Non-pigmented ciliary epithelial cell (primary cell): ENCODE measurements at places on chromosomes 4 and X.
A peak's percentile ranks its signal among the peaks of the same experiment; 100 is the strongest.

- no peak for DNase-seq
These were observed 138.3 kb downstream of the UNC5C start for GRCh38 chr4:95410387-95410977.

DNA sequence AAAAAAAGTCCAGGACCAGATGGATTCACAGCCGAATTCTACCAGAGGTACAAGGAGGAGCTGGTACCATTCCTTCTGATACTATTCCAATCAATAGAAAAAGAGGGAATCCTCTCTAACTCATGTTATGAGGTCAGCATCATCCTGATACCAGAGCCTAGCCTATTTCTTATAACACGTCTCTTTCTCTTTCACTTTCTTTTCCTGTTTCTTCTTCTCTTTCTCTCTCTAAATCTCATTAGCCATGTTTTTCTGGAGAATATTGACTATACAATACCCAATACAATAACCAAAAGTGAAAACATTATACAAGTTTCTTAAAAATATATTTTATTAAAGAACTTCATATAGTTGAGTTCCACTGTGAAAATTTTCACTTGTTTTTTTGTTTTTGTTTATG, 1154.9 kb upstream of the PCDH7 start:
- DNase-seq, result no peak

- no peak for DNase-seq
These were observed 61.2 kb upstream of the TSPAN7 start for GRCh38 chrX:38500141-38500540.

GRCh38 chr4:149293046-149293649, 522.5 kb downstream of the IQCM start:
- no peak for DNase-seq

GRCh38 chr4:100391863-100392262, 126.0 kb downstream of the EMCN start:
- DNase-seq, result peak; percentile 45

DNA sequence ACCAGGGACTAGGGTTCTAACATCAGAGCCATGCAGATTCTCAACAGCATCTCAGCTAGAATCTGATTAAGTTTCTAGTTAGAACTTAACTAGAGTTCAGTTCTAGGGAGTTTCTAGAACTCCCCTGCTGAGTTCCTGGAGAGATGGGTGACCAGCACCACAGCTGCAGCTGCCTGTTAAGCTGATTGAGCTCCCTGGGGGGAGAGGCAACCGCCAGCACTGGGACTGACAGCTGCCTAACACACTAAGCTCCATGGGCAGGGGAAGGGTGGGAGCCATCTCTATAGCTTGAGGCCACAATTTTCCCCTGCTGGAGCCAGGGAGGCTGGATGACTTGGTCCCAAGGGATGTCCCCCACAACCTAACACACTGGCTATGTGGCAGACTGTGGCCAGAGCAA, 84.2 kb downstream of the CHIC1 start:
- DNase-seq, result no peak

DNA sequence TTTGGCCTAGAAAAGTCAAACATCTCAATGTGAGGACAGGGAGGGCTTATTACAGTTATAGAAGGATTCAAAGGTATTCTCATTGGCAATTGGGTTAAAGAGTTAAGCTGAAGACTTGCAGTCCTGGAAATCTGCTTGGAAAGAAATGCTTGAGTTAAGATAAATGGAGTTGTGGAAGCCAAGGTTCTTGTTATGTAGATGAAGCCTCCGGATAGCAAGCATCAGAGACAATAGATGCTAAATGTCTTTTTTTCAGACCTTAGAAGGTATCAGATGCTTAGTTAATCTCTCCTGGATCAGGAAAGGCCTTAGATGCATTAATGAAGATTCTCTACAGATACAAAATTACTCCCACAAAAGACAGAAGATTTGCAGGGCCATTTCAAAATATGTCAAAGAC, 299.3 kb downstream of the CFAP47 start:
- no peak for DNase-seq

- no peak for DNase-seq
These were observed 7.5 kb downstream of the WDR1 start for GRCh38 chr4:10108818-10109783.

- no peak for DNase-seq
These were observed 303.6 kb downstream of the PCDH10 start for GRCh38 chr4:133452678-133453077.

- no peak for DNase-seq
These were observed 209.3 kb downstream of the PTTG2 start for GRCh38 chr4:38169524-38169923.

GRCh38 chr4:73867783-73868182, 1.4 kb upstream of the CXCL1 start:
- DNase-seq, result no peak

GRCh38 chr4:184843984-184844554, 18.3 kb upstream of the ACSL1 start:
- DNase-seq, result no peak

DNA sequence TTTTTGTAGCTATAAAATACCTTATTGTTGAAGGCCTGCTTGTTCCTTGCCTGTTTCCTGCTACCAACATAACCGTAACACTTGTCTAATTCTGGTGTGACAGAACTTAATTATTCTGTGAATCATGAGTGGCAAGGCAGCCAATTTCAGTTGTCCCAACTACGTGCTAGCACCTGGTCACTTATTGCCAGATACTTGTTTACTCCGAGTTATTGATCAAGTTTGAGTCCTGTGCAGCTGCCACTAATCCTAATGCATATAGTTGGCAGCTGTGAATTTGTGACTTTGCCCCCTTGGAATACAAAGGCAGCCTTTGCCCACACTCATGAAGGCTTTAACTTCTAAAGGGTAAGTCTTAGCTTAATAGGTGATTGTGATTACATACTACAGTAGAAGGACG, 7.8 kb upstream of the RNF128 start:
- DNase-seq, result no peak

DNA sequence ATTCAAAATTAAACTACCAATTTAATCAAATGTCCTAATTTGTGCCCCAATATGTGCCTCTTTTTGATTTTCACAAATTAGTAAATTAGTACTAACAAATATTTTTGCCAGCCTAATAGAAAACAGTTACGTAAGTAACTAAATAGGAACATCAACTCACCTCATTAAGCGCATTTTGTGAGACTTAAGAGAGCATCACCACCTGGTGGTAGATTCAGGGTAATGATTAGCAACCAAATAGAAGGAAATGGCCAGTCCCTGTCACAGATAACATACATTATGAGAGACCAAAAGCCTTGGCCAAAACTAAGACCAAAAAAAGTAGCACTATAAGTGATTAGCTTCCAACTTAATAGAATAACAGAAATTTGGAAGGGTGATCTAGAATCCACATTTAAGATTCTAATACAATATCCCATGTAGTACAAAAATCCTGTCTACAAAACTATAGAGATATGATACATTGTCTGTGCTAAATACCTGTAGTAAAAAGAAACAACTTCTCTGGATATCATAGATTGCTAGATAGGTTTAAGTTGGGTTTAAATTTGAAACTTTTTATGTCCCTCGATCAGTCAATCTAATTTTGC, 46.7 kb downstream of the C4orf46 start:
- peak; percentile 30 for DNase-seq

- no peak for DNase-seq
These were observed 129.5 kb downstream of the KCNIP4 start for GRCh38 chr4:21819086-21819485.

- DNase-seq, result no peak
These were observed 57.5 kb upstream of the WDR1 start for GRCh38 chr4:10173754-10174749.

DNA sequence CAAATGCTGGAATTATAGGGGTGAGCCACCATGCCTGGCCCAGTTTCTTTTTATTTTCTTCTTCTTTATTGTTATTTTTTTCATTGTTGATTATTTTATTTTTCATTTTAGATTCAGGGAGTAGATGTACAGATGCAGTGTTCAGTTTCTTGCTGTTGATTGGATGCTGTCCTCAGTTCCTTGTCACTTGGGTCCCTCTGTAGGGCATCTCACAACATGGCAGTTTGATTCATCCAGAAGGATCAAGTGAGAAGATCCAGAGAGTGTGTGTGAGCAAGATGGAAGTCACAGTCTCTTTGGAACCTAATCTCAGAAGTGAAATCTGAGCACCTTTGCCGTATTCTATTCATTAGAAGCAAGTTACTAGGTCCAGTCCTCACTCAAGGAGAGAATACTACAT, 20.9 kb downstream of the HMGB3 start:
- no peak for DNase-seq

DNA sequence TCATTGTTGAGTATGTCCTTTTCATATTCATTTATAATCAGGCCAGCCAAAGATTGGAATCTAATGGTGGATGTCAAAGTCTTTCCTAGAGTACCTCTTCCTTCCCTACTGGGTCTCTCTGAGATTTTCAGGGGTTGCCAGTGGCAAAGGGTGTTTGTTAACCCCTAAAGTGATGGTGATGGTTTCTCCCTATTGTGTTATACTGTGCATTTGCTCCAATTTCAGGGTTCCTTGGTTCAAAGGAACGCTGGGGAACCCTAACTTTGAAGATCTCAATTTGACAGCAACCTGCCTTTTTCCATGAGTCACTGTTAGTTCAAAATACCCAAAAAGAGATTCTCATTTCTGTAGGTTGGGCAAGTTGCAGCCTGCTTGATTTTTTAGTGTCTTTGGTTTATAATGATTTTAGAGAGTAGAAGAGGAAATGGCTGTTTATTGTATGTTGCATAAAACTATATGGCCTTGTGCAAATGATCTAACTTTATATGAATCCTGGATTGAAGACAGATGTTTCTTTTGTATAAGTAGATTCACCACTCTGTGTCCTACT, 23.0 kb downstream of the GAB1 start:
- DNase-seq, result no peak

DNA sequence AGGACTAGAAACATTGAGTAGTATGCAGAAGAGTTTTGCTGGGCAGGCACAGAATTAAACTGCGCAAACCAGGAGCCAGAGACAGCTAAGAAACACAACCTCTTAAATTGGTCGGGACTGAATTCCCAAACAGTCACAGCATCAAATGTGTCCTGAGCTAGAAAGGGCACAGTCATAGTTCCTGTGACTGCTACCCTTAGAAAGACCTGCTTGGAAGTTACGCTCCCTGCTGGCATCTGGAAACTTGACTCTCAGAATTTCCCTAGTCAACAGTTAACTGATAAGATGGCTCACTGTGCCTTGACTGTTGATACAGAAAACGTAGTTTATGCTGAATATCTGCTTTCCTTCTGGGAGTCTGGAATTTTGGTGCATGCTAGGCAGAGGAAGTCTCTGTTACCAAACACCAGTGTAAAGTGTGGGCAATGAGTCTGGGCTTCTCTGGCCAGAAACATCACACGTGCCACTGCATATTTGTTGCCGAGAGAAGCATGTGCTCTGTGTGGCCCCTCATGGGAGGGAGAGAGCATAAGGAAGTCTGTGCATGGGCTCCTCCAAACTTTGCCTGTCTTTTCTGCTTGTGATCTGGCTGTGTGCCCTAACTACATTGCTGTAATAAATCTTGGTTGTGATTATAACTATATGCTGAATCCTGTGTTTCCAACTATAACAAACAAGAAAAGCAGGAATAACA, 11.6 kb upstream of the EOLA2 start:
- no peak for DNase-seq

GRCh38 chr4:152864361-152864760, 71.8 kb upstream of the FHDC1 start:
- no peak for DNase-seq

GRCh38 chr4:127782275-127783025, at the start of gene HSPA4L:
Gene HSPA4L (plus strand): TSS chr4:127782322. CDS start chr4:127782551, 229 bp downstream.
- no peak for DNase-seq

DNA sequence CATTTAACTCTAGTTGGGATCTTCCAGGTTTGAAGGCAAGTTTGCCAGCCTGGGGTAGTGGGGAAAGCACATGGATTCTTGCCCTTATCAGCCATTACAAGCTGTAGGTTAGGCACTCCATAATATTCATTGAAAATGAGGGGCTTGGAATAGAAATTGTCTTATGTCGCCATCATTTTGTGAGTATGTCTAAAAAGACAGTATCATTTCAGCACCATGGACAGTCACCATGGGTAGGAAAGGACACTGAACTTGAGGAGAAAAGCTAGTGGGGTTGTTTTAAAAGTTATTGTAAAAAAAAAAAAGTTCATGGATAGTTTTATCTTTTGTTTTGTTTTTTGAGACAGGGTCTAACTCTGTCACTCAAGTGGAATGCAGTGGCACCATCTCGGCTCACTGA, 356.1 kb downstream of the HNRNPD start:
- no peak for DNase-seq

- DNase-seq, result no peak
These were observed 81.3 kb upstream of the JADE1 start for GRCh38 chr4:128728190-128728589.

DNA sequence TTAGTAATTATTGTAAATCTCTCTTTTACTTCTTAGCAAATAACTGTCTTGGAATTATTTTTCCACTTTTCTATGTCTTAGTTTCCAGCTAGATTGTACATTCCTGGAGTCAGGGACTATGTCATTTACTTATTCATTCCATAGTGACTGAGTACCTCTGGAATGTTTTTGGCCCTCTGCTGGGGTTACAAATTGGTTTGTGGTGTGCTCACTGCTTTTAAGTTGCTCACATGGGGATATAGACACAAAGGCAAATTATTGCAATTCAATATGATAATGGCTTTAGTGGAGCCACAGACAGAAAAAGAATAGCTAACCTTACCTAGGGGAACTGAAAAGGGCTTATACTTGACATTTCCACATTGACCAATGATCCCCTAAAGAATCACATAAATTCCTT, 63.7 kb upstream of the PDGFRA start:
- peak; percentile 89 for DNase-seq

DNA sequence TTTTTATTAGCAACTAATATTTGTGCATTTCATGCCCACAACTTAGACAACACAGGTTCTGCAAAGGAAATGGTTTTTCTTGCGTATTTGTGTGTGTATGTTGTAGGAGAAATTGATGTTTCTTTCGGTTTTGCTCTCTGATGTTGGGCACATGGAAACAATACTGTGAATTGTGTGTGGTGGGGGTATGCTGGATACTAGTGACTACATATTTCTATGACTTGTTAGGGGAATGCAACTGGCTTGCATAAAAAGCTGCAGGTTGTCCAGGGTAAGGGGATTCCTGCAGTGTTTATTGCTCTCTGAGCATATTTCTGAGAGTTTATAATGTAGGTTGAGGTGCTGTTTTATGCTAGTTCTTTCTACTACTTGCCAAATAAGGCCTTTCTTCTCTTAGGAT, 11.6 kb downstream of the DLG3 start:
- no peak for DNase-seq

- no peak for DNase-seq
These were observed 43.0 kb downstream of the BANK1 start for GRCh38 chr4:101833480-101833879.

GRCh38 chr4:6695660-6696610, 2.3 kb downstream of the S100P start:
- DNase-seq, result no peak

GRCh38 chr4:121765368-121765705, 373 bp upstream of the SMIM43 start:
- no peak for DNase-seq

- peak; percentile 5 for DNase-seq
These were observed 36.4 kb downstream of the QDPR start for GRCh38 chr4:17475481-17475880.

GRCh38 chr4:70927502-70928137, 25.5 kb downstream of the MOB1B start:
- DNase-seq, result no peak

GRCh38 chr4:119113033-119113655, 22.5 kb upstream of the MYOZ2 start:
- peak; percentile 80 for DNase-seq
